Fibroblast of skin of back (primary cell): ENCODE measurements at places on chromosomes 1 and 21.
A peak's percentile ranks its signal among the peaks of the same experiment; 100 is the strongest.

- peak; percentile 20 for DNase-seq
Observed at GRCh38 chr1:160519642-160520435, 3.2 kb downstream of the SLAMF6 start.

DNA sequence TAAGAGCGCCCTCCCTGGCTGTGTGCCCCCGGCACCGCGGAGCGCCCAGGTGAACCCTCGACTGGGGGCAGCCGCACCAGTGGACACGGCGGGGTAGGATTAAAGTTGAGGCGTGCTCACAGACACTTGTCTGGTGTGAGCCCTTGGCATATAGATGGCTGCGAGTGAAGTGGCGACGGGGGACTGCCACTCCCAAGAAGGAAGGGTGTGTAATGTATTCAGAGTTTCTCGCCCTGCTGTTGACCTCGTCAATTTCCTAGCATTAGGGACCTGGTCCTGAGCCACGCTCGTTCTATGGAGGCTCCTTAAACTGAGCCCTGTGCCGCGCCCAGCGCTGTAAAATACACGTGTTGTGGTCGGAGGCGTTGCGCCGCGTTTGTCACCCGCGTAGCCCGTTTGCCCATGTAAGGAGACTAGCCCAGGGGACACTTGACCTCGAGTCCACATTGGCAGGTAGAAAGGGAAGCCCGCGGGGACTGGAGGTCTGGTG is 554 bp downstream of the EVA1C start:
- DNase-seq, result no peak

- no peak for DNase-seq
Observed at GRCh38 chr1:175410560-175410959, 218.0 kb upstream of the KIAA0040 start.

- DNase-seq, result no peak
Observed at GRCh38 chr1:203671047-203671446, 44.4 kb downstream of the ATP2B4 start.

- DNase-seq, result no peak
Observed at GRCh38 chr1:215202868-215203267, 120.3 kb downstream of the KCNK2 start.

DNA sequence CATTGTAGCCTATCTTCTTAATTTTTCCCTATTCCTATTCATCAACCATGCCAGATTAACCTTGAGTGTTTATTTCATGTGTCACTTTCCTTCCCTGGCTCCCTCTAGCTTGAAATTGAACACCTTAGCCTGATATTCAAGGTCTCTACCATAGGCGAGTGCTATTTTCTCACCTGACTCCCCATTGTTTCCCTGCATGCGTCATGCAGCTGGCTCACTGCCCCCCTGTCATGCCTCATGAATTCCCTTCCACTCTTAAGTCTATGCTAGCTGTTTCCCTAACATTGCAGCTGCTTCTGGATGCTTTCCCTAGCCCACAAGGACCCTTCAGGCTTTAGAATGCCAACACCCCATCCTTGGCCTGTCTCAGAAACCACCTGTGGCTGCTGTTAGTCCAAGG is 56.7 kb upstream of the CD1D start:
- DNase-seq, result no peak

GRCh38 chr1:9400425-9401079 is 107.9 kb downstream of the SPSB1 start:
- DNase-seq, result no peak

- peak; percentile 61 for DNase-seq
Observed at GRCh38 chr1:111140680-111140967, 601 bp downstream of the CEPT1 start.

DNA sequence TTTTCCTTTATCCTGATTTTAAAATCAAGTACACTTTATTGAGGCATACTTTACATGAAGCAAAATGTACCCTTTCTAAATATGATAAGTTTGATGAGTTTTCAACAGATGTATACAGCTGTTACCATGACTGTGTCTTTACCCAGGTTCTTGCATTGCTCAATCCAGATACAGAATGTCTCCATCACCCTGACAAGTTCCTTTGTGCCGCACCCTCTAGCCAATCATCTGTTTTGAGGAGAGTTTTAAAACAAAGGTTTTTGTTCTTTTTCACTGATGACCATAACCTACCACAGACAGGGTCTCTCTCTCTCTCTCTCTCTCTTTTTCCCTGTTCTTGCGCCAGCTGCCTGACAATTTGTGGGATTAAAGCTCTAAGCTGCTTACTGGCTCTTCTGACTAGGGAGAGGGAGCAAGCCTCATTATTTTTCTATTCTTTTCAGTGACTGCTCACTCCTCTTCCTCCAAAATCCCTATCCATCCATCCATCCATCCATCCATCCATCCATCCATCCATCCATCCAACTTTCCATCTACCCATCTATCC is 1.2 kb upstream of the KCNE1 start:
- DNase-seq, result no peak
